ENCODE measurements at places on chromosomes 7 and 10.

GRCh38 chr7:17654940-17655339, 285.4 kb downstream of the SNX13 start:
- DNase-seq = peak; percentile 70

- DNase-seq = no peak
Measured at GRCh38 chr10:20418286-20418685, 478.8 kb downstream of the NEBL start.

- DNase-seq = no peak
Measured at GRCh38 chr10:86663576-86664339, 4.6 kb upstream of the LDB3 start.

- DNase-seq = no peak
Measured at GRCh38 chr7:135802697-135803096, 54.1 kb upstream of the FAM180A start.

DNA sequence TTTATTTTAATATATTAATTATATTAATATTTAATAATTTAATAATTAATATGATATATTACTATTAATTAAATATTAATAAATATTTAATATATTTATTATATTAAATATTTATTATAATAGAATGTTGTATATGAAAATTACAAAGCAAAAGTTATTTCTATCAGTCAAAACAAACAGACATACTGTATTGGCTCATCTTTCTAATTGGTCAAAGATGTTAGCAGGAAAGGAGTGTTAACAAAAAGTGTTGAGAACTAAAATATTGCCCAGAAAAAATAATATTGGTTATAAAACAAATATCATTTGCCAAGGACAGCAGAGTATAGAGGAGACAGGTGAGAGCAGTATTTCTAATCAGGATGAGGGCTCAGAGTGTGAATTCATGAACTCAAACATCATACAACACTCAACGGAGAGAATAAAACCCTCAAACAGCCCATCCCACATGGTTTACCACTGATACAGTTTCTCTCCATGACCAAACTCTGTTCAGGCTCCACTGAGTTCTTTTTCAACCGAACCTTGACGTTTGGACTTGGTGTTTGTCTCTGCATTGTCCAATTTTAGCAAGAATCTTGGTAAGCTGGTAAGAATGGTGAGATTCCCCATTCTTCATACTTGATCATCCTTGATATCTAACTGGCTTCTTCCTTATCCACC, 58.0 kb downstream of the TSPAN12 start:
- DNase-seq = no peak

DNA sequence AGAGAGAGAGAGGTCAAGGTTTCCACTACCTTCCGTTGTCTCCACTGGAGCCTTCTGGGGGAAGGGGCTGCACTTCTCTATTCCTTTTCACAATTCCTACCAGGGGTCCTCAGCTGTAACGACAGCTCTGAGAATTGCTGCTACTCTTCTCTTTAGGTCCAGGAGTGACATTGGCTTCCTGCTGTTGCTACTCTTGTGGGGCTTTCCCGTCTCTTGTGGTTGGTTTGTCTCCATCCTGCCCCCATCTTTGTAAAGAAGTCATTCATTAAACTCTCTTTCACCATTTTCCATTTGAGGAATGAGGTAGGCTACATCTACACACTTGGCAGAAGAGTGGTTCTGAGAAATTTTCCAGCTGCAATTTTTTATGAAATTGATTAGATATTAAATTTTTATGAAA, 238.8 kb upstream of the LYZL1 start:
- no peak for DNase-seq

- peak; percentile 76 for DNase-seq
Measured at GRCh38 chr7:100632951-100633717, 8.2 kb downstream of the TFR2 start.

- no peak for DNase-seq
Measured at GRCh38 chr7:146659732-146660131, 543.1 kb downstream of the CNTNAP2 start.

DNA sequence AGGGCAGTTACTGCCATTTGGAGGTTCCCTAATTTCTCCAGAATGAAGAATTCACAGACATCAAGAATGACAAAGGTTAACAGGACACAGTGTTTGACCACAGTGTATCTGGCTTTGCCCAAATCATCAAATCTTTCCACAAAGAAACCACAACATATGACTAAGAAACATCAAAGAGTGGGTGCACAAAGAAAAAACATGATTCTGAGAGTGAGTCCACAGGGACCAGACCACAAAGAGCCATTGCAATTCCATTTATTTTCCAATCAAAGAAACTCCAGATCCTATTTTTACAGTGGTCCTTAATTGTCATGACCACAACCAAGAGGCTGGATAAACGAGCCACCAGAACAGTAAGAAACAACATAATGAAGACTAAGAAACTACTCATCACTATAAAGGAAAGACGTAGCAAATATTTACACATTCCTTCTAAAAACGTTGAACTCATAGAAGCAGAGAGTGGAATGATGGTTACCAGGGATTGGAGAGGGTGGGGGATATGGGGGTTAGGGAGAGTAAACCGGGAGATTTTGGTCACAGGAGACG, 286.5 kb downstream of the DOCK4 start:
- DNase-seq = peak; percentile 66

- no peak for DNase-seq
Measured at GRCh38 chr7:151630851-151631569, 111.3 kb upstream of the RHEB start.

DNA sequence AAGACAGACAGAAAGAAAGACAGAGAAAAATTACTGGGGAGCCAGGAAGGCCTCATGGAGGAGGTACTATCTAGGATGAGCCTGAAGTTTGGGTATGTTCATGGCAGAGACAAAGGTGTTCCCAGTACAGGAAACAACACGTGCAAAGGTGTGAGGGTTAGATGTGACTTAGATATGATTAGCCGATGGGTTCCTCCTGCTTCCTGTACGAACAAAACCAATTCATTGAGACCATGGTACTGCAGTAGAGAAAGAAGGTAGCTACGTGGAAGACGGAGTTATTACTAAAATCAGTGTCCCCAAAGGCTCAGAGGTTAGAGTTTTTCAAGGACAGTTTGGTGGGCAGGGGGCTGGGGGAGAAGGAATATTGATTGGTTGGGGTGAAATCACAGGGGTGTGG, 55.2 kb upstream of the CHST3 start:
- DNase-seq = no peak

DNA sequence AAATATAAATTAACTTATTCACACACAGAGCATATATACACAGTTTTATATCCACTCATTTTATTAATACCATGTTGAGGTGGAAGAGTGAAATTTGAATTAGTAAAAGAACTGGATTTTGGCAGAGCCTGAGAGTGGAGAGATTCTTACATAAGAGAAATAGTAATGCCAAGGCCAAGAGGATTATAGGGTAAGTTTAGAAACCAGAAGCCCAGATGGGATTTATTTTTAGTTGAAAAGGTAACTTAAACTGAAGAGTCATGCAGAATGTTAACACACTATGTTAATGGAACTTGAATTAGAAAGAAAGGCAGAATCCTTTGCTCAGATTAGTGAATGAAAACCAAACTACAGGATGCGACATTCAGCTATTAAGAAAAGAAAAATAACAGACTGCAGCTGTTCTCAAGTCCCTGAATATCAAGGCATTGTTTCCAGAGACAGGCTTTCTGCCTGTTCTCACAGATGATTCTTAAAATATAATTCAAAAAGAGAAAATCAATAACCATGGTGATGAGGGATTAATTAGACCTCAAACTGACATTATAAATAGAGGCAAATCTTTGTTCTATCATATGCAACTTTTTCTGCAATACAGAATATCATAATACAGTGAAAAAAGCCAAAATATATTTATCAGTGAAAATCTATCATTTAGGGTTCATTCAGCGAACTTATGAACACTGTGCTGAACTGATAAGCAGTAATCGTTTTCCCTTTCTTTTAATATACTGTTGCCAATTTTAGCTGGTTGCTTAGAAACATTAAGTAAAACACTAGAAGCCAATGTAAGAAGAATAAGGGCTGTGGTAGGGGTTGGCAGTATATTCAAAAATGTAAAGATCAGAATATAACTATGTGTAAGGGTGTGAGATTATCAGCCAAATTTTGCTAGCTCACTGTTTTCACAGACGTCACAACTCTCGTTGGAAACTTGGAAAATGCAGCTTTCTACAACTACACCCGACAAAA, 34.4 kb downstream of the HECTD2 start:
- no peak for DNase-seq

DNA sequence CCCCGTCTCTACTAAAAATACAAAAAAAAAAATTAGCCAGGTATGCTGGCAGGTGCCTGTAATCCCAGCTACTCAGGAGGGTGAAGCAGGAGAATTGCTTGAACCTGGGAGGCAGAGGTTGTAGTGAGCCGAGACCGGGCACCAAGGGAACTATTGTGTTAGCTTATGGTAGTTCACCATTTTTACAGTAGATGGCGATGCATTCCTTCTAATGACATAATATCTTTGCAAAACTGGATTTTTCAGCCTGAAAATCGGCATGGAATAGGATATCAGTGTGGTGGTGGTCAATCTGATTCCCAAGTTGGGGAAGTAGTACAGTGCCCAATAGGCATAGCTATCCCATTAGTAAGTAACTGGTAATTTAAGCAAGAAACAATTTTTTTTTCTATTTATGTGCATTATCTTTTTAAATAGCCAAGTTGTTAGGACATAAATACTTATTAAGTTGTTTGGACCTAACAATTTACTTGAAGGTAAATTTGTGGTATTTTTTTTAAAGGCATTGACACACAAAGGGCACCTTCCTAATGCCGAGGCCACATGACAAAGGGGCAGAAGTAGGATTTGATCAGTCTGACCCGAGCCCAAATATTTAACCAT, 17.6 kb upstream of the IMPDH1 start:
- DNase-seq = no peak

GRCh38 chr7:106613848-106614560, 47.0 kb downstream of the CCDC71L start:
- DNase-seq = no peak

DNA sequence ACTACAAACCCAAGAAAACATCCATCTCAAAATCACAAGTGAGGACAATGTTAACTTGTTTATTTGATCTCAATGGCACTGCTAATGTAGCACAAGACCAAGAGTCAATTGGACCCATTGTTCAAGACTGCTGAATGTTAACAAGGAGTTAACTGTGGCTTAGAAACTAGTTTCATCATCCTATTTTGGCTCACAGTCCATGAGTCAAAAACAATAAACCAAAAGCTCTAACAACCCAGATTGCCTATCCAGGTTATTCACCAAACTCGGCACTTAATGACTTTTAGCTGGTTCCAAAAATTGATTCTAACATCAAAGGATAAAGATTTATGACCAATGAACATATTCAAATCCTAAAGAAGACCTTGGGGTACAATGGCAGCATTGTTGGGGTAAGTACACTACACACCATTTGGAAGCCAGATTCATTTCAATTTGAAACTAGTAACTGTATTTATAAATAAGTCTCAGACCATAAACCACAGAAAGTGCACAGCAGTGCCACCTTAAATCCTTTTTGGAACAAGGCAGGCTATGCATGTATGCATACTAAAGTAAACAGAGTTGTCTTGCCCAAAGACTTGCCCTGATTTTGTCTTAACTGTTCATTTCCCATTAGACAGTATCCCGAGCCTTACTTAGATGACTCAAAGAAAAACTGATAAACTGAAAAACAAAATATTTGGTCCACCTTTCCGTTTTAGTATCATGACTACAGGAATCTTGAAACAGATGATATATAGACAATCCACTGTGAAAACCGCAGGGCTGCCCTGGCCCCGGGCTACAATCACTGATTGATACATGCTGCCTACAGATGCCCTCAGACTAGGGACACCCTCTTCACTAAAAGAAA, 84.5 kb downstream of the SRPK2 start:
- no peak for DNase-seq

DNA sequence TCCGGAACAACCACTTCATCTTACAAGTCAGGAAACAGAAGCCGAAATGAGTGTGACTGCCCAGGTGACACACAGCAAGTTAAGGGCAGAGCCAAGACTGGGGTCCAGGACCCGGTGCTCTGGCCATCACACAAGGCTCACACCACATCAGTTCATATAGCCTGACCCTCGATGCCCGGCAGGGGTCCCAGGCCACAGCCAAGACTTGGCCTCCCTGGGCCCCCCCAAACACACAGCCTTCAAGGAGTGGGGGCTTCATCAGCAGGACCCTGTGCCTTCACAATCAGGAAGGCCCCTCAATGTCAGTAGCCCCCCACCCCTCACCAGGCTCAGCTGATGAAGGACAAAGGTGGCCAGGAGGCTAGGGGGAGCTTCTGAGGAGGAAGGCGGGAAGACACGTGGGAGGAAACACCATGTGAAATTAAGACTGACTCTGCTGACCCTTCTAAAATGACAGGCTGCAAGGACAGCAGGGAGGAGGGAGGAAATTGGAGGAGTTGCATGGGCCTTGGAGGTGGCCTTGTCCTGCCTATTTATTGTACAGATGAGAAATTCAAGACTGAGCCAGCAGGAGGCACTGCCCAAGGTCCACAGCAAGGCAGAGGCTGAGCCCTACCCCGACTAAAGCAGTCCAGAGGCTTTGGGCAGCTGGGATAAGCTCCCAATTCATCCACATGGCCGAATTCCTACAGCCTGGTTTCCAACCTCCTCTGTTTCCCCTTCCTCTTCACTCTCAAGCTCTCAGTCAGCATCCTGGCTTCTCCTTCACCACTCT, 216.1 kb upstream of the ZMIZ1 start:
- DNase-seq = peak; percentile 61

- no peak for DNase-seq
Measured at GRCh38 chr7:71497256-71497946, 365.5 kb downstream of the GALNT17 start.

DNA sequence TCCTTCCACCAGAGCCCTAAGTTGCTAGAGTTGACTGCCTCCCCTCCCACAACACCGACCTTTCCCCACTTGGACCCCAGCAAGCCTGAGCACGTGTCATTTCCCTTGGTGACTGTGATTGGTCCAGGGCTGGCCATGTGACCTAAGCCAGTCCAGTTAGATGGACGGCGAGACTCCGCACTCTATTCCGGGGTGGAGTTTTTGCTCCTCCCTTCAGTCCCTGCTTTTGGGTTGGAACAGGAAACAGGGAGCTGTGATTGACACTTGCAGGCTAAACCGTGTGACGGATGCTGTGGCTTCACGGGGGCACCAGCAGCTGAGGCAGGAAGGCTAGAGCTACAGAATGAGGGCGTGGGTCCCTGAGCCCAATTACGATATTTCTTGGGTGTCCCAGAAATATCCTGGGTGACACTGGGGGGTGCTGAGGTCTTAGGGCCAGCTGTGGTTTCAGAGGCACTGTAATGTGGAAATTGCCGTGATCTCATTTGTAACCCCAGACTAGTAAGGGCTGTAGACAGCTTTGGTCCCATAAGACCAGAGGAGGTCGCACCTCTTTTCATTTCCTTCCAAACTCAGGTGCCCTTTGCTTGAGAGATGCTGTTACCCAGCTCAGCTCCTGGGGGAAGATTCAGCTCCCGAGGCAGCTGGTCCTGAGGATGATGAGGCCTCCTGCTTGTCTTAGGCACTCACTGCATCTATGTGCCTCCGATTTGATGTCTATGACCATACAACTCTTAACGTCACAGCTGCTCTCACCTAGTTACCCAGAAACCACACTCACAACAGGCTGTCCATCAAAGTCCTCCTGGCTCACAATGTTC, 102.7 kb upstream of the NPTX2 start:
- DNase-seq = no peak

- DNase-seq = peak; percentile 65
Measured at GRCh38 chr10:104931612-104932134, 290.6 kb downstream of the SORCS3 start.
